ENCODE measurements at places on chromosomes 5 and 9.

DNA sequence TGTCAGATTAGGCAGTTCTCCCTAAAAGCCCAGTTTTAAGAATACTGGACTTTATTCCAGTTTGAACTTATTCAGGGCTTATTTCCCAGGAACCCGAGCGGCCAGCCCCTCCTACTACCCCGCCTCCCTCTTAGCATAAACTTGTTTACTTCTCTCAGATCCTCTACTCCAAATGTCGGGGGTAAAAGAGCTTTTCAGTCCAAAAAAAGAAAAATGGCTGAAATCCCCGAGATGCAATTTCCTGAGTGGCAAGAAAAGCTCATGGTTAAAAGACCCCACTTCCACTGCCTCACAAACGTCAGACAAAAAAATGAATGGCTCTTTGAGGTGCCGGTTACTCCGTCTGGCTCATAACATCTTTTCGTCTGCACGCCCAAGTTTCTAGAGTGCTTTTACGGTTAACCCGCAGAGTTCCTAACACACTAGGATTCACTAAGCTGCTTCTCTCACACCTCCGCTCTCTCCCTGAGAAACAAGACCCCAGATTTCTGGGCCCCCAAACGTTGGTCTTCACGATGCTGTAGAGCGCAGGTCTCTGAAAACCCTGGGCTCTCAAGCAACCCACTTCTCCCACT, 402 bp downstream of the BRD8 start:
- DNase-seq: no peak

DNA sequence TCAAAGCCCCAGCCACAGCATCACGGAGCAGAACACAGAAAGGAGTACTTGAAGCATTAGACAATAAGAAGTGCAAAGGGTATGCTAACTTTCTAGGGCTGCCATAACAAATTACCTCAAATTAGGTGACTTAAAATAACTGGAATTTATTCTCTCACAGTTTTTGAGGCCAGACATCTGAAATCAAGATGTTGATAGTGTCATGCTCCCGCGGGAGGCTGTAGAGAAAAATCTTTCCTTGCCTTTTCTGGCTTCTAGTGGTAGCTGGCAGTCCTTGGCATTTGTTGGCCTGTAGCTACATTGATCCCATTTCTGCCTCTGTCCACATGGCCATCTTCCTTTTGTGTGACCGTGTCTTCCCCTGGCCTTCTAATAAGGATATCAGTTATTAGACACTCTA, 51.9 kb upstream of the SPDL1 start:
- DNase-seq: no peak

GRCh38 chr9:33164138-33164809, 2.9 kb downstream of the B4GALT1 start:
- no peak for DNase-seq

DNA sequence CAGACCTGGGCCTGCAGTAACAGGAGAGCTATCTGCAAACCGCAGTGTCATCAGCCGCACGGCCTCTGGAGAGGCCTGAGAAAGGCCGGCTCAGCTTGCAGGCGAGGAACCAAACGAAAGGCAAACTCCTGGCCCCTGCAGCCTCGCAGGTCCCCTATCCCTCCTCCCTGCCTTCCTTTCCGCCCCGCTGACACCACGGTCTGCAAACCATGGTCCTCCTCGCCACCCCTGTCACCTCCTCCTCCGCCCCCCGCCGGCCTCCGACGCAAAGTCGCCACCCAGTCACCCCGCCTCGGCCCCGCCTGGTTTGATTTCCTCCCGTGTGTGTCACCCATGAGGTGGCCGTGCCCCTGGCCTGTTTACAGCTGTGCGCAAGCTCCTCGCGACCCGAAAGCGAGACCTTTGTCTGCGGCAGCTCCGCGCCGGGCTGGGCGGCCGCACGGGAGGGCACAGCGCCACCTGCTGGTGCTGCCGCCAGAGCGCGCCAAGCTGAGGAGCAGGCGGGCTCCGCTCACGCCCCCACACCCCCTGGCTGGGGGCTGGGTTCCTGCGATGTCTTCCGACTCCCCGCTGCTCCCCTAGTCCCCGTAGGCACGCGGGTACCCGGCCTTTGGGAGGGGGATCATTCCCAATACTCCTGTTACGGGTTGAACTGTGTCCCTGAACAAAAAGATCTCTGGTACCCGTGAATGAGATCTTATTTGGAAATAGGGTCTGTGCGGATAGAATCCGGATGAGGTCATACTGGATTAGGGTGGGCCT, 19.4 kb downstream of the GBGT1 start:
- DNase-seq: peak; percentile 76

DNA sequence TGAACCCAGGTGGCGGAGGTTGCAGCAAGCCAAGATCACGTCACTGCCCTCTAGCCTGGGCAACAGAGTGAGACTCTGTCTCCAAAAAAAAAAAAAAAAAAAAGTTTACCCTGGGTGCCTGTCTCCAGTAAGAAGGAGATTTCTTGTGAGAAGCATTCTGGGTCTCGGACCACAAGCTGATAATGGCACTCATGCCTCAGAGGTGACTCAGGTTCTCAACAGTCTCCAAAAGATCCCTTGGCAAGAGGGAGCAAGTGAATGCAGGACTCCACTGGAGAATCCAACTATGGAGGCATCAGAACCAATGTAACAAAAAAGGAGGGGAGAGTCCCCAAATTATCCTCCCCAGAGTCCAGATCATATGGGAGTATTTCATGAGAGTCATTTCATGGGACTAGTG, 106.0 kb upstream of the LRRTM2 start:
- DNase-seq: no peak

DNA sequence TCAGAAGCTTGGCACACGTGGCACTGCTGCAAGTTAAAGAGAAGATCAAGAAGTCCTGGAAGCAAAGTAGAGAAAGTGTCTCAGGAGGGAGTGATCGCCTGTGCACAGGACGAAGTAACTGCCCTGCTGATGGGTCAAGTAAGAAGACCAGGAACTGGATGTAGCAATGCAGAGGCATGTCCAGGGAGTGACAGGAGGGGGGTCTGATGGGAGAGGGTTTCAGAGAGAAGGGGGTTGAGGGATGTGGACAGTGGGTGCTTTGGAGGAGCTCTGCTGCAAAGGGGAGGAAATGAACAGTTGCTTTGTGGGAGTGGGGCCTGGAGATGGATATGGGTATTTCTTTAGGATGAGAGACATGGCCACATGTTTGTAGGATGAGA, 60.2 kb upstream of the PHYKPL start:
- DNase-seq: no peak

DNA sequence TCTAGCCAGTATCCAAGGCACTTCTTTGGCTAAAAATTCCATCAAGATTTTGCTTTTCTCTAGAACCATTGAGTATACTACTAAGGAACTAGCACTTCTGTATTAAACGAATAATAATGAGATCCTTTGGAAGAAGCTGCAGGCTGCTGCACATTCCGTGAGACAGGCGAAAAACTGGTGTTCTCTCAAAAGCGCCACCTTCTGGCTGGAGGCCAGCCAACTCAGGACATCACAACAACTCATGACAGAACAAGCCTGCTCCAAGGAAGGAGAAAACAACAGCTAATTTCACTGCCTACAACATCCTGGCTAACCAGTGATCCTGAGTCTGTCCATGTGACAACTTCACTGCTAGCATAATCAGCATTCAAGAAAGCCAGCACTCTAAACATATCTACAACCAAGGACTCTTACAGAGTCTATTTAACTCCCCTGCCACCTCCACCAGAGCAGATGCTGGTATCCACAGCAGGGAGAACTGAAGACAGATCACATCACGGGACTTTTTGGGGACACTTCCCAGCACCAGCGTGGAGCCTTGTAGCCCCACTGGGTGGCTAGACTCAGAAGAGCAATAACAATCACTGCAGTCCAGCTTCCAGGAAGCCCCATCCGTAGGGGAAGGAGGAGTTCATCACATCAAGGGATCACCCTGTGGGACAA, 150.5 kb downstream of the YTHDC2 start:
- DNase-seq: peak; percentile 0

DNA sequence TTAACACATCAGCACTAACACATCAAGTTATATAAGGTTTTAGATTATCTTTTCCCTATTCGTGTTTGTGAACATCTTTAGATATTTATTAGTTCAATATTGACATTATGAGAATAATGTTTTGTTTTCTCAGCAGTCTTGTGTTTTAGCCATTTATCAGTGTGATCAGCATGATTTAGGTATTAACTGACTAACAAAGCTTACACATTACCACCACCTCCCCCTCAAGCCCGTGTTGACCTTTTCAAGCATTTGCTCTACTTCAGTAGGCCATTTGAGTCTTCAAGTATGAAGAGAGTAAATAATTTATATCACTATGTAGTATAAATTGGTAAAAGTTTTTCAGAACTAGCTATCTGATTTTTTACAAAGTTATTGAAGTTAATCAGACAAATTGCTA, 6.9 kb downstream of the PBX3 start:
- no peak for DNase-seq

- no peak for DNase-seq
Observed at GRCh38 chr9:117458066-117458465, 43.2 kb upstream of the ASTN2 start.

DNA sequence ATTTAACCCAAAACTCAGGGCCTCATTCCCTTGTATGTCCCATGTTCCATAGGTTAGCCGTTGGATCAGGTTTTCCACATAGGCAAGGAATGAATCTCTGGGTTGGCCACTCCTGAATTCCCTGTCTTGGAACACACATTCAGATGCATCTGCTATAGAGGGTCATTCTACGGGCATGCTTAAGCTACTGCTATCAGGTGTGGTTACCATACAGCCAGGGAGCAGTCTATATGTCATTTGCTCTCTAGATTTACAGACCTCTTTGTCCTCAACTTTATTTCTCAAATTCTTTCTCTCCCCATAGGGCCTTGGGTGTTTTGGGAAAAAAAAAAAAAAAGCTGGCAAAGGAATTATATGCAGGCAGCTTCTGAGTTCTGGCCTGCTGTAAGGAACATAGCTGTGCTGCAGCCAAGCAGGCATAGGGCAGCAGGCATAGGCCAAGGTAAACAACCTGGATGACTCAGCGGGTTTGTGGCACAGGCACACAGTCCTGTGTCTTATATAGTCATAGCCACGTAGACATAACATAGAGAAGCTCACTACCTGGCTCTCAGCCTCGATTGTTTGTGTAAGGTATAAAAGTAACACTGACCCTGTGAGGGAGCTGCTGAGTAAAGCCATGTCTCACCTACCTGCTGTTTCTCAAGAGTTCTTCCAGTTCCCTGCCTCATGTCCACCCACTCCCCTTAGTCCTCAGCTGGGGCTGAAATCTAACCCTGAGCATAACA, 141.5 kb downstream of the OSTF1 start:
- no peak for DNase-seq

- DNase-seq: no peak
Observed at GRCh38 chr5:159833846-159834245, 82.4 kb upstream of the ADRA1B start.

- DNase-seq: no peak
Observed at GRCh38 chr5:73440262-73440661, 8.3 kb downstream of the FOXD1 start.

DNA sequence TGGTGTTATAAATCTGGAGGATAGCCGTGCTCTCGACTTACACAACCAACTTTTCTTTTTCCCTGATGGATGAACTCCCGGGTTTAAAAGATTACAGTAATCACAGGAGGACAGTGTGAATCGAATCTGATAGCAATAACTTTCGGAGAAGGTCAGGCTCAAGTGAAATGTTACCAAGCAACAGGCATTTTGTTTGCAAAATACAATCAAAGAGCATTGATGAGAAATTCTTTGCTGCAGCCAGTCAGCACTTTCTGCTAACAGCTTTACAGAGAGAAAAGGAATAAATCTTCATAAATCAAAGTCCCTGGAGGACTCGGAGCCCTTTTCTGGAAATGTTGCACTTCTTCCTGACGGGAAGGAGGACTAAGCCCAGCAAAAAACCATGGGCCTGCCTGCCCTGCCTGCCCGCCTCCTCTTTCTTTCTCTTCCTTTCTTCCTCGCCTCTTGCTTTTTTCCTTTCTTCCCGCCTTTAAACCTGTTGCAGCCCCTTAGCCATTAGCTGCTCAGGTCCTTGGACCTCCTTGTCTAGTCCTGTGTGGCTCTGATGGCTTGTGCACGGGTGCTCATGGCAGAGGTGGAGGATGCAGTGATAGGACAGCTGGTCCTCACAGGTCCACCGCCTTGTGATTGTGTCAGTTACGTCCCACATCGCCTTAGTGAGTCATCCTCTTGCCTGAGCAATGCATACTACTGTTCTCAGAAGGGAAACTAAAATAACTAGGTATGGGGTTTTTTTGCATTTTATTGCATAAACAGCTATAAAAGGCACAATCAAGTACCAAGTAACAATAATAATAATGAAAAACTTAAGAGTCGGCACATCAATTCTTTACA, 6.2 kb downstream of the DMRT3 start:
- DNase-seq: no peak

DNA sequence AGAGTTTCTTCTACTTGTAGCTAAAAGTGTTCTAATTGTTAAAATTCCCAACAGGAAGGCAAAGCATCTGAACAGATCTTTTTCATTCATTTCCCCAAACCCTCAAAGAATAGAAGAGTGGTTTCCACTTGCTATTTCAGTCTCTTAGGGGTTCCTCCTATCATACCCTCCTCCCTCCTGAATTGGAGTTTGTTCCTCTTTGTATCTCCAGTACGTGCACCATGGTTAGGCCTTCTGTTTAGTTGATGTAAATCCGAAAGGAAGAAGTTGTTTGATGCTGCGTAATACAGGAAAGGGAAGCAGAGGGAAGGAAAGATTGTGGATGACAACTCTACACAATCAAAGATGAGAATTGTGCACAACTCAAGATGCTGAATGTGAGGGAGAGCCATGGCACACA, 303.6 kb downstream of the PIK3R1 start:
- no peak for DNase-seq

DNA sequence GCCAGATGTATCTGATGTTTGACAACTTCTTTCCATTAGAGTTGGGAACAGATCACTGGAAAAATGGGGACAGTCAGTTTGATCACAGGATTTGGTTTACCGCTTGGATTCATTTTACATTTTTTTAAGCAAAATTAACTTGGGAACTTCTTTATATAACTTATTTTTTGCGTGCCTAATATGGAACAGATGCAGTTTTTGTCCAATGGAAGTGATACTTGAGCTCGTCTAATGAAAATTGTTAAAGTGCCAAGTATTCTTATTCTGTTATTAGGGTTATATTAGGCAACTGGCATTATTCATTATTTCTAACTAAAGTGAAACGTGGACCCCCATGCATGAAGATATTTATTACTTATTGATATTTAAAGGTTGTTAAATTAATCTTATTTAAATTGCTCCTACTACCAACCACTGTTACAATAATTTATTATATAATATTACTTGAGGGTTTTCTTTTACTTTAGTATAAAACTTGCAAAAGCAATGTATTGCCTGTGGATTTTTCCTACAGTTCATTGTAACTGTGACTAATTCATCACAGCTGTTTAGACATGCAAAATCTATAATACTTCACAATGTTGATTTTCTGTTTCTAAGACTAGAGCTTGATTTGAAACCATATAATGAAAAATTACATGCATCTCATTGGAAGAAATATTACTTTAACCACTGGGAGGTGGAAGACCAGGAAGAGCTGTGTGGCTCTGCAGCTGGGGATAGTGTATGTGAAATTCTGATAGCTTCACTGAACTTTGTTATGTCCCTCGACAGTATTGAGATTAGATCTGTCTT, 787.3 kb upstream of the WWC1 start:
- no peak for DNase-seq

- no peak for DNase-seq
Observed at GRCh38 chr5:17666726-17667235, 32.5 kb downstream of the TAF11L14 start.

GRCh38 chr9:98356953-98357690, 101.7 kb upstream of the TBC1D2 start:
- DNase-seq: no peak
